Activated CD4-positive, alpha-beta T cell treated with anti-CD3 and anti-CD28 coated beads, Interleukin-2, amount 50 U/mL, for 24 hours (primary cell): ENCODE measurements at places on chromosomes 1 and 21.

DNA sequence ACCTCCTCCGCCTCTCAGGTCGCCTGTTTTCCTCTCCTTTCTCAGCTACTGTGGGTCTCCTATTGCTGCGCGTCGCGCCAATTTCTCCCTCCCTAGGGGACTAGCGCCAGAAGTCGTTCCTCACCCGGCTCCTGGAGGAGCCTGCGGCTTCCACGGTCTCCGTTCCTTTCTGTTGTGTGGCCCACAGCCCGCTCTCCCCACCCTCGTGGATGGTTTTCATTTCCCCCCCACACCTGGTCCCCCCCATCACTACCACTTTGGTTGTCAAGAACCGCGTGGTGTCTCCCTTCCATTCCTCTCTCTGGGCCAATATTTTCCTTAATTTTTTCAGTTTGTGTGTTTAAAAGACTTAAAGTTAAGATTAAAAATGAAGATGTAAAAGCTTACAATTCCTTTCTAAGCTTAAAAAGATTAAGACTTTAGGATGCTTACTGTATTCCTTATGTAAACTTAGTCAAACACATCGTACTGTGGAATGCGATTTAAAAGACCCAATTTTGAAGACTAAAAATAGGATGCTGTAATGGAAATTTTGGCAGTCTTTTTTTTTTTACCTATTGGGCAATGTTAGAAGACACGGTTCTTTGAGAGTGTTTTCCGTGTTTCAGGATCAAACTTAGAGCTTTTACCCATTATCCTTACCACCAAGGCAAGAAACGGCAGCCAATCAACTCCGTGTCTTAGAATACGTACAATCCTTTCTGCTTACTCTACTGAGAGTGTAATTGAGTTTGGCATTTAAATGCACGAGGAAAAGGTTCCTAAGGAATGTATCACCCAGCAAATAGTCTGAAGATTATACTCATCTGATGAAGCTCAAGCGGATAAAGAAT is 773 bp downstream of the CNST start:
- DNase-seq, result peak; percentile 36

DNA sequence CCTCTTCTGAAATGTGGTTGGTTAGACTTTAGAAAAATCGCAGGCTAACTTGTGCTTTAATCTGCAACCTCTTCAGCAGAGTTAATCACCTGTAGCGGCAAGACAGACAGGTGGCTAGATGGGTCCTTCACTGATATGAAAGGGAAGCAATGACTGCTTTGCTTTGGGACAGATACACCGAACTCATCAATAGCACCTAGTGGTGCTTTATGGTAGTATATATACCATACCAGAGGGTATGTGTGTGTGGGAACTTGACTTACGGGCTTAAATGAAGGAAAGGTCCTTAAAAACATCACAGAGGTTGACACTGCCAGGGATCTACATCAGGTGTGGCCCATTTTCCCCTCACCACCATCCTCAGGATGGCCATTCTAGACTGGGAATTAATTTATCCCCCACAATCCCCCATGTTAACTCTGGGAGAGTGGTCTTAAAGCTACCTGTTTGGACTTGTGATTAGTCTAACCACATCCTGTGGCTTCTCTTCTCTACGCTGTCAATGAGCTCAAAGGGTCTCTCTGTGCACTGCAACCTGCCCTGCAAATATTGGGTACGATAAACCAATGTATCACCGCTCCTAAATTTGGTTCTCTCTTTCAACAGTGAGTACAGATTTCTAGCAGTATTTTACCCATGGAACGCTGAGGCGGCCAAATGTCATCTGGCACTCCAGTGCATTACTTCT is 162.7 kb downstream of the SIPA1L2 start:
- DNase-seq, result no peak

GRCh38 chr1:22651941-22652856 is 837 bp upstream of the C1QB start:
- DNase-seq, result no peak

GRCh38 chr1:98049370-98050135 is 128.7 kb upstream of the DPYD start:
- no peak for DNase-seq

DNA sequence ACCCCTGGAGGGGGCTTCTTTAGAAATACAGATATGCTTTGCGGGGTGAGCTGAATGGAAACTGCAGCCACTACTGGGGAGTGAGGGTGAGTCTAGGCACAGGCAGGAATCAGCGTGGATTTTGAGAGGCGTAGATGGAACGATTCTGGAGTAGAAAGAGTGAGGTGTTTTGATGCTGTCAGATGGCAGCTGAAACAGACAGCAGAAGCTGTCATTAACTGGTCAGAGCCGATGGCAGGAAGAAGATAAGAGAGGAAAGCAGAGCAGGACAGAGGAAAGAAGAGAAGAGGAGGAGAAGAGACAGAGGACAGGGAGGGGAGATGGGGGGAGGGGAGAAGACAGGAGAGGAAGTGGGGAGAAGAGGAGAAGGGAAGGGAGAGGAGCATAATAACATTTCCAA is 138.5 kb downstream of the LRIG2 start:
- DNase-seq, result no peak

DNA sequence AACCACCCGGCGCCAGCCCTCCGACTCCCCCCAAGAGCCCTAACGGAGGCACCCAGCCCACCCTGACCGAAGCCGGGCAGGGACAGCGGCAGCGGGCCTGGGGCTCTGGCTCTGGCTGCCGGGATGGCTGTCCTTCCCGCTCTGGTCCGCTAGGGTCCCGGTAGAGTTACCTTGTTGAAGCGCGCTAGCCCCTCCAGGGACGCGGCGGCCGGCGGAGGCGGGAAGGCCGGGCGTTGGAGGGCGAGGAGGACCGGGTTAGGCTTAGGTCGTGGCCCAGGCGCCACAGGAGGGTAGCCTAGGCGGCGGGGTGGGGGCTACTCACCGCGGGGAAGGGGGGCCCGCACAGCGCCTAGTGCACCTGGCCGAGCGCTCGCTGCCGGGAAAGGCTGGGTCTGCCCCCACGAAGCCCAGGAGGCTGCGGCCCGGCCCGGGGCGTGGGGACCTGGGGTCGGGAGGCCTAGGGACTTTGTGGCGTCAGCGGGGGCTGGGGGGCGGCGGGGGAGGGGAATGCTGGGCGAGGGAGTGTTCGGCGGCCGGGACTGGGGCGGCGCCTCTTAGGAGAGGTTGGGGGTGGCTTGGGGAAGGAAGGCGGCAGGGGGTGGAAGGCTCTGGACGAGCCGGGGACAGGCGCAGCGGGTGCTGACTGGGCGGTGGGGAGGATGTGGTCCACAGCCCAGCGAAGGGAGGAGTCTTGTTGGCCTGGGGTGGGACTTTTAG is at the start of gene TRIM17:
Gene TRIM17, minus strand, starts transcription at position 645 of the 717 bp plus-strand sequence. CDS start 1,789 bp downstream, outside the sequence.
- no peak for DNase-seq
